ENCODE measurements at places on chromosomes 2 and 18. TPM values are rescaled to one million over a fixed set of nuclear protein-coding genes. Genes with fewer than 3 reads are reported as not detected.

DNA sequence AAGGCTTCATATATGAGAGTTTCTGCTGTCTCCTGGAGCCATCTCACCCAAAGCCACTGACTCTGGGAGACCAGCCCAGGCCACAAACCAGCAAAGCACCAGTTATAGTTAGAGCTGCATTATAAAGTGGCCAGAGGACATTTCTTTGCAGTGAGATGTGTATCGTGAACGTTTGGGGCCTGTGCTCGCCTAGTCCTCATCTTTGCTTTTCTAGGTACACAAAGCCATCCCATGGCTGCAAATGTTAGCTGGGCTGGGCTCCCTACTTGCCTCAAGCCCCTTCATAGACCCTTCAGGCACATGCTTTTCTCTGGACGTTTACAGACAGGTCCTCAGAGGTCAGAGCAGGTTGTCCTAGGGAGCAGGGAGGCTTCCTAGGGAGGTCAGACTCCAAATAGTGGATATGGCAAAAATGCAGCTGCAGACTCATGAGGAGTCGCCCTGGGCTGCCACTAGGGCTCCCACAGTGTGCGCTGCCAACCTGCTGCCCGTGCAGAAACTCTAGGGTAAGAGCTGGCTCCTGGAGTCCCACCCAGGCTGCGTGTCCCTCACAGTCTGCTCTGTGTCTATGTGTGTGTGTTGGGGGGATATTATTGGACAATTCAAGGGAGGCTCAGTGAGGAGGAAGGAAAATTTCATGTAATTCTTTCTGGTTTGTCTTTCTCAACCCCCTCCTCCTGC lies 141.0 kb downstream of the RPIA start:
- H3K27ac ChIP-seq = no peak overlapping the region
- H3K27me3 ChIP-seq = no peaks in the 10 kb centered on the region
- no peaks in the 10 kb centered on the region for H3K4me1 ChIP-seq
- no peak overlapping the region for H3K4me3 ChIP-seq
- no peak for DNase-seq

Gene SERPINB7
- polyA plus RNA-seq = not detected

GRCh38 chr18:908758-909724 lies 4.4 kb downstream of the ADCYAP1 start:
- H3K27ac ChIP-seq = no peak overlapping the region
- H3K36me3 ChIP-seq = no peaks in the 10 kb centered on the region
- DNase-seq = peak; percentile 22
- no peaks in the 10 kb centered on the region for H3K27me3 ChIP-seq
- H3K4me3 ChIP-seq = peak overlapping the region; percentile 45

GRCh38 chr2:28447943-28448792 lies 47.7 kb upstream of the PLB1 start:
- no peak overlapping the region for H3K4me3 ChIP-seq
- H3K36me3 ChIP-seq = no peaks in the 10 kb centered on the region
- DNase-seq = no peak
- H3K27me3 ChIP-seq = no peaks in the 10 kb centered on the region

GRCh38 chr2:55420439-55420725 lies 726 bp upstream of the CCDC88A start:
- peaks cover 6% of the 10 kb centered on the region for H3K4me1 ChIP-seq
- H3K27ac ChIP-seq = peak overlapping the region; percentile 69
- no peaks in the 10 kb centered on the region for H3K36me3 ChIP-seq

DNA sequence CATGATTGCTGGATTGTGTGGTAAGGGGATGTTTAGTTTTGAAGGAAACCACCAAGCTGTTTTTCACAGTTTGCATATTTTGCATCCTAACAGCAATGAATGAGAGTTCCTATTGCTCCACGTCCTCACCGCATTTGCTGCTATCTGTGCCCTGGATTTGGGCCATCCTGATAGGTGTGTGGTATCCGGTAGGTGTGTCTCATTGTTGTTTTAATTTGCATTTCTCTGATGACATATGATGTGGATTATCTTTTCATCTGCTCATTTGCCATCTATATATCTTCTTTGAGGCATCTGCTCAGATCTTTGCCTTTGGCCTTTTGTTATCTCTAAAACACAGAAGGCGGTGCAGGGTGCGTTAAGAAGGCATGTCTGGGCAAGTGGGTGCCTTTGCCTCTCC lies 73.3 kb downstream of the LONRF2 start:
- DNase-seq = no peak
- H3K27me3 ChIP-seq = no peaks in the 10 kb centered on the region
- no peaks in the 10 kb centered on the region for H3K36me3 ChIP-seq
- H3K4me1 ChIP-seq = no peaks in the 10 kb centered on the region
- H3K4me3 ChIP-seq = no peak overlapping the region
- H3K27ac ChIP-seq = no peak overlapping the region

Gene GPN1
- 65.0 TPM for polyA plus RNA-seq

- no peak overlapping the region for H3K4me3 ChIP-seq
- H3K27ac ChIP-seq = no peak overlapping the region
- no peaks in the 10 kb centered on the region for H3K27me3 ChIP-seq
These were observed 63.1 kb upstream of the HPCAL1 start for GRCh38 chr2:10239561-10239967.
